ENCODE measurements at places on chromosomes 2 and 18.

- no peak for DNase-seq
These were observed 142.9 kb upstream of the NCKAP5 start for GRCh38 chr2:133711201-133711600.

- DNase-seq = no peak
These were observed 964.7 kb upstream of the ZEB2 start for GRCh38 chr2:145484448-145485097.

- DNase-seq = no peak
These were observed 1473.2 kb downstream of the LRP1B start for GRCh38 chr2:140657657-140658056.

GRCh38 chr2:58046585-58047372 lies at the start of gene VRK2:
Gene VRK2 (plus strand): TSS chr2:58046806. CDS start chr2:58048832, 2,026 bp downstream.
- peak; percentile 75 for DNase-seq

GRCh38 chr2:109679225-109679624 lies 65.1 kb downstream of the SOWAHC start:
- no peak for DNase-seq

GRCh38 chr2:205889114-205889513 lies 196.9 kb downstream of the INO80D start:
- DNase-seq = no peak

GRCh38 chr2:57376985-57377384 lies 669.6 kb upstream of the VRK2 start:
- no peak for DNase-seq

DNA sequence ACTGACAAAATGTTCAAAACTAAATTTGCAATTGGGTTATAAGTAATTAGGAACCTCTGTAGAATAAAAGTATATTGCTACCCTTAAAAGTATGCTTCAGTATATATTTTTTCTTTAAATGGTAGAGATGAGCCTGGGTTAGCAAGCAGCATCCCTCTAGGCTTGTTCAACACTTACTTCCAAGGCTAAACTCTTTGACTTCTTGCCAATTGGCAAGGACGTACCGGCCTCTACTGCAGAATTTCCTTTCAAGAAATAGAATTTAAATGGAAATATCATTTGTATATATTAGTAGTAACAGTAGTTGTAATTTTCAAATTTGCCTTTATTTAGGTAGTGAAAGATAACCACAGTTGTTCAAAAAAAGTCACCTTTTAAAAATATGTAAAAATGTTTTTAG lies 105.1 kb upstream of the SLC38A11 start:
- DNase-seq = no peak

DNA sequence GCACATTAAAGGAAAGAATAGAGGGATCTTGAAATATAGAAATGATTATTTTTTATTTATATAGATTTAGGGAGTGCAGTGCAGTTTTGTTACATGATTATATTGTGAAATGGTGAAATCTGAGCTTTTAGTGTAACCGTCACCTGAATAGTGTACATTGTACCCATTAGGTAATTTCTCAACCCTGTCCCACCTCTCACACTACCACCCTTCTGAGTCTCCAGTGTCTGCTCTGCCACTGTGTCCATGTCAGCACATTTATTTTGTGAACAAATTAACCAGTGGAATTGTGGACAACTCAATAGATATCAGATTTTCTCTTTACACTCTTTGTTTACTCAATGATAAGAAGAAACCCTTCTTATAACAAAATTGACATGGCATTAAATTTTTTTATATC lies 24.2 kb downstream of the APLF start:
- no peak for DNase-seq

DNA sequence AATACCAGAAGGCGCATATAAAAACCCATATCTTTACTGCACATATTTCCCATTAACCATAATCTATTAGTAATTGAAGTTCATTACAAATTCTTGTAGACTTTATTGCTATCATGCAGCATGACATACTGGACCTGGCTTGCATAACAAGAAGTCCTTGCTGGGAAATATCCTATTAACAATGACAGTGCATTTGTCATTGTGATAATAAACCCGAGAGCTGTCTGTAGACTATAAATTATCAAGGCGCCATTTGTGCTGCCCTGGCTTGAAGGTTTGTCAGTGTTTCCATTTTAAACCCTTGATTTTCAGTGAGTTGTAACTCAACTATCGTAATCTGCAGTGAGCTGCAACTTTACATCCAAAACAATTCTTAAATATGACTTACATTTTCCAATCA lies 59.0 kb downstream of the HNMT start:
- no peak for DNase-seq

DNA sequence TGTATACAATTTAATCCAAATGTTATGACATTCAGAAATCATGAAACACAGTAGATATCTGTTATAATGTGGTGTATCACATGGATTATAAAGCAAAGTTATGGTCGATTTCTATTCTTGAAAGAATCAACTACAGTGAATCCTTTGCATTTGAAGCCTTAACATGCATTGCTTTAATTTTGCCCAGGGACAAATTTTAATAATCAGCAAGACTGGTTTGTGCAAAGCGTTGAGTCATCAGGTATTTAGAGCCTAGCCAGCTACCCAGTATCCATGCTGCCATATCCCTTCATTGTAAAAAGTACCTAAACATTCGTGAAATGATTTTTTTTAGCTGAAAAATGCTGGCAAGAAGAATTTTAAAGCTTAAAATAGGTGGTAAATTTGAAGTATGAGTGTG lies 8.9 kb upstream of the SPDYA start:
- no peak for DNase-seq

- DNase-seq = no peak
These were observed 40.2 kb upstream of the SKA1 start for GRCh38 chr18:50334546-50335152.

- no peak for DNase-seq
These were observed at the start of gene OTOS for GRCh38 chr2:240140511-240140910. Gene OTOS (minus strand): TSS chr2:240140658. CDS start chr2:240140326, 332 bp downstream.

GRCh38 chr2:10579876-10580514 lies 109.8 kb downstream of the NOL10 start:
- no peak for DNase-seq

DNA sequence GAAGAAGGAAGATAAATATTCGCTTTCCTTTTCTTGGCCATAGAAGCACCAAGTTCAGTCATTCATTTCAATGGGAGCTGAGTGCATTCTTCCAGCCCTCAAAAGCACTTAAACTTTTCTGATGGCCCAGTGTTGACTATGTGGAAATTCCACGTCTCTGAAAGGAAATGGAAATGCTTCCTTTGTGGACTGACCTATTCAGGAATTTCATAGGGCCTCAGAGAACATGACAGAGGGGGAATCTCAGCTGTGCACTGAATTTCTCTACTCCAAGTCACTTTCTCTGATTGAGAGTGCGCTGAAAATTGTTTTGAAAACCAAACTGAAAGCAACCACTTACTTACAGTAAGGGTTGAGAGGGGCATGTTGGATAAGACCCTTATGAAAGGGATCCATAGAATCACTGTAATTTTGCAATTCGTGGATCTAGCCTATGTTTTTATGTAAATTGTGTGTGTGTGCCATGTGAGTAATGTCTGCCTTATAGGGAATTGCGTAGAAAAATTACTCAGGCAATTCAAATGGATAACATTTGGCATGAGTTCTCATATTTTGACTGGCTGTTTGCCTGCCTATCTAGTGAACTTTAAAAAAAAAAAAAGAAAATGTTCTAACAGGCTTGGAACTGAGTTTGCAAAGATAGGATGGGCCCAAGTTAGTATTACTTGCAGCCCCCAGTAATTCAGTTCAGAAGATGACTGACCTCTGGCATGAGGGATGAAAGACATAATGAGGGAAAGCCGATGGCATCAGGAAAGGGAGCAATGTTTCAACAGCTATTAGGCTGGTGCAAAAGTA lies 437.0 kb downstream of the PTPRM start:
- no peak for DNase-seq

DNA sequence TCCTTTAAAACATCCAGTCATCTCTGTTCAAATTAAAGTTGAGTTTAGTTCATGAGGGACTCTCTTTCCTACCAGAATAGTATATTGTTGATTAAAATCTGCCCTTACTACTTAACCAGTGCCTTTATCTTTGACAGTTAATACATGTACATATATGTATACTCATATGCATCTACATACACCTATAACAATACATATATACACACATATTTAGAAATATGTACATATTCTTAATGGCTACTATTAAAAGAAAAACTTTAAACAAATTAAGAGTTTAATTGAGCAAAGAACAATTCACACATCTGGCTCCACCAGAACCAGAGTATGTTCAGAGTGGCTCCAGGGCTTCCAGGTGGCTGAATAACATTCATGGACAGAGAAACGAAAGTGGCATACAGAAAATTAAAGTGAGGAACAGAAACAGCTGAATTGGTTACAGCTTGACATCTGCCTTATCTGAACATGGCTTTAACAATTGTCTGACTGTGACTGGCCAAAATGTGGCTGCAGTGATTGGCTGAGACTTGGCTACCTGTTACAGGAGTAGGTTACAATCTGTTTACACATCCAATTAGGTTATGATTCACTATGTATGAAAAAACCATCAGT lies 38.8 kb downstream of the ZNF519 start:
- no peak for DNase-seq

DNA sequence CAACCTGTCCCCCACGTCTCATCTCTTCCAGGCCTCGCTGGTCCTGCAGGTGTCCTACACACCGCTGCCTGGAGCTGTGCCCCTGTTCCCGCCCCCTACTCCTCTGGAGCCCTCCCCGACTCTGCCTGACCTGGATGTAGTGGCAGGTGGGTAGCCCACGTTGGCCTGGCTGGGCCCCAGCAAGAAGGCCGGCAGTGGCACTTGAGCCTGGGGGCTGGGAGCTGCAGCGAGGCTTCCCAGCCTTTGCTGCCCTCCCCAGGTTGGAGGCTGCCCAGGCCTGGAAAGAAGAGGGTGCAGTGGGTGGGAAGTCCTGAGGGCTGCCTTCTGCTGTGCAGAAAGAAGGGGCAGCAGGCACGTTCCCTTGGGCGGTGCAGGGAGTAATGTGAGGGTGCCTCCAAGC lies 58.4 kb downstream of the DYSF start:
- DNase-seq = no peak

DNA sequence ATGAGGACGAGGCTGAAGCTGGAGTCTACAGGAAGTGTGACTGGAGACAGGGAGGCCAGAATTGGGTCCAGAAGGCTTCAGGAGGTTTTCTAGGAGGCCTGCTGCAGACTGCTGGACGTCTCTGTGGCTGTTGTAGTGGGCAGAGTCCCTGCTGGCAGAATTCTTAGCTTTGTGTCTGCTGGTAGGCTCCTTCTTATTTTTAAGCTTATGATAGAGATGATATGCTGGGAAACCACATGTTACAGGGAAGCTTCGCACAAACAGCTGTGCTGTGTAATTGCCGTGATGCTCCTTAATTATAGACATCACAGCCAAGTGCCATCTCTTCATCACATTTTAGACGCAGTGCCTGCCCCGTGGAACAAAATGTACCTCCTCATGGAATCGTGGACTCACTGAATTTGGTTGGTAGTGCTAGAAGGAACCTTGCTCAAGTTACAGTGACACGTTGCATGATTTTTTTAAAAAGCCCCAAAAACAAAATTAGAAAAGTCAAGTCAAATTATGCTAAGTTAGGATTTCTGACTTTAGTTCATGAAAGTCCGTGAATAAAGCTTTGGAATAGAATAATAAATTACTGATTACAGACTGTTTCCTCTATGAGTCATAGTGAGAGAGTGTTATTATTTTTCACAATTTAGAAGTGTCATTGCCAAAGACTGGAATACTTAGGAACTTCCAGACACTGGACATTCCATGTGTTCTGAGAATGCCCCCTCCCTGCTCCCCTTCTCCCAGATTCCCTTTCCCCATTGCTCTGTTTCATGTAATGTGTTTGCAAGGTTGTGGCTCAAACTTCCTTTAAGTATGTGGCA lies 144.1 kb downstream of the FHOD3 start:
- DNase-seq = no peak
